ENCODE measurements at places on chromosomes 5 and 9. TPM values are rescaled to one million over a fixed set of nuclear protein-coding genes. Genes with fewer than 3 reads are reported as not detected.

GRCh38 chr9:120837921-120838320 lies 4.8 kb downstream of the PSMD5 start:
- peaks cover 56% of the 10 kb centered on the region for H3K36me3 ChIP-seq
- H3K27ac ChIP-seq: peak overlapping the region; percentile 3
- no peaks in the 10 kb centered on the region for H3K27me3 ChIP-seq

DNA sequence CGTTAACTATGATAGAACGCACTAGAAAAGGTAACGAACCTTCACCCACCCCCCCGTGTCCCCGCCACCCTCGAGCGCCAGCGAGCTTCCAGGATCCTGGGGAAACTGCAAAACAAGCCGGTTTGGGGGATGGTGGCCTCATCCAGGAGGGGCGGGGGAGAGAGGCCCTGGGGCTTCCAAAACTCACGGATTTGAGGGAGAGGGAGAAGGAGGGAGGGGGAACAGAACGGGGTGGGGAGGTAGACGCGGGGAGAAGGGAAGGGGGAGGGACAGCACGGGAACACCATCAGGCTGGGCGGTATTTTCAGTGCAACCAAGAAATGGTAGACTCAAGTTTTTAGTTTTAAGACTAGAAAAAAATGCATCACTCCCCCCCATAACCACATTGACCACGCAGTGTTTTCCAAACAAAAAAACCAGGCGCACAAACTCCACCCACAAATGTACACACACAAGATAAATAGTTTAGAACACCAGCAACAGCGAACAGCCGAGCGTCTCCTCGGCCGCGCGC lies 1.4 kb downstream of the NRARP start:
- no peaks in the 10 kb centered on the region for H3K36me3 ChIP-seq
- peak overlapping the region; percentile 48 for H3K27ac ChIP-seq
- peaks cover 39% of the 10 kb centered on the region for H3K27me3 ChIP-seq
- peak overlapping the region; percentile 81 for H3K4me3 ChIP-seq

DNA sequence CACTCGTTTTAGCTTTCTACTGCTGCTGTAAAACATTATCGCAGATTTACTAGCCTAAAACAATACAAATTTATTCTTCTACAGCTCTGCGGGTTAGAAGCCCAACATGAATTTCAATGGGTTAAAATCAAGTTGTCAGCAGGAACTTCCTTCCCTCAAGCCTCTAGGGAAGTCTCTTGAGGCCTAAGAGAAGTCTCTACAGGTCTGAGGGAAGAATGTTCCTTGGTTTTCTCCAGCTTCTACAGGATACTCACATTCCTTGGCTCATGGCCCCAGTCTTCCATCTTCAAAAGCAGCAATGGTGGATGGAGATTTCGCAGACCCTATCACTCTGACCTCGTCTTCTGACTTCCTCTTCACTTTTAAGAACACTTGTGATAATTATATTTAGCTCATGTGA lies 21.6 kb upstream of the SSBP2 start:
- H3K36me3 ChIP-seq: no peaks in the 10 kb centered on the region
- no peak overlapping the region for H3K4me3 ChIP-seq
- peaks cover 1% of the 10 kb centered on the region for H3K4me1 ChIP-seq
- no peaks in the 10 kb centered on the region for H3K27me3 ChIP-seq

GRCh38 chr5:151738125-151738848 lies 20.1 kb downstream of the ATOX1 start:
- no peak overlapping the region for H3K4me3 ChIP-seq
- peaks cover 3% of the 10 kb centered on the region for H3K36me3 ChIP-seq
- no peak for DNase-seq
- no peak overlapping the region for H3K27ac ChIP-seq
- H3K27me3 ChIP-seq: no peaks in the 10 kb centered on the region
- H3K4me1 ChIP-seq: peaks cover 12% of the 10 kb centered on the region

DNA sequence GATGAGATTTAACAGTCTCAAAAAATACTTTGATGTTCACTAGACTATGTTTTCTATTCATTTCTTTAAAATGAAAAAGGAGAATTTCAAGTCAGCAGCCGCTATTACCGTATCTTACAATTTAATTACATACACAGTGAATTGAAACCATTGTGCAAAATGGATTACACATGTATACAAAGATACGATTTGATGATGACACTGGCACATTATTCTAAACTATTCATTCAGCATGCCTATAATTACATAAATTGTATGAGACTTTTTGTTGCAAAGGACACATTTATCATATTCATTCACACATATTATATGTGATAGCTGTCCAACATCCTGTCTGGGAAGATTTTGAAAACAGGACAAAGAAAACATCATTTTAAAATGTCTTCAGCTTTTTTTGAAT lies 118.3 kb upstream of the VCAN start:
- H3K36me3 ChIP-seq: peaks cover 11% of the 10 kb centered on the region
- no peak for DNase-seq
- H3K27ac ChIP-seq: no peak overlapping the region
- no peaks in the 10 kb centered on the region for H3K27me3 ChIP-seq
- no peaks in the 10 kb centered on the region for H3K4me1 ChIP-seq

The IFNA1 gene
- total RNA-seq: not detected

The GMCL2 gene
- total RNA-seq: not detected

The EGFLAM gene
- total RNA-seq: not detected
